ENCODE measurements at places on chromosomes 16 and 17.

DNA sequence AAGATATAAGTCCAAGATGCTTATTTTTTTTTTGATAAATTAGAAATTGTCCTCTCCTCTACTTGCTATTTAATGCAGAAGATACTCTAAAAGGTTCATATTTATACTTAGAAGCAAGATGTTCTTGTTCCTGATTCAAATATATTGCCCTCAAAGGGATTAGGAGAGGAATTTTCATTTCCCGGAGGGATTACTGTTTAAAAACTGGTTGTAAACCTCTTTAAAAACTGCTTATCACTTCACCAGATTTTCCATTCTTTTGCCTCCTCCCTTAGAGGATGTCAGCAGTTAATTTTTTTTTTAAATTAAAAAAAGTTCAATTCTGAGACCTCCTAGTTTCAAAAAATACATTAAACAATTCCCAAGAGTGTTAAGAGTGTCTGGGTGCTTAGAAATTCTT is 2.8 kb downstream of the TENT4B start:
- no peak for DNase-seq

DNA sequence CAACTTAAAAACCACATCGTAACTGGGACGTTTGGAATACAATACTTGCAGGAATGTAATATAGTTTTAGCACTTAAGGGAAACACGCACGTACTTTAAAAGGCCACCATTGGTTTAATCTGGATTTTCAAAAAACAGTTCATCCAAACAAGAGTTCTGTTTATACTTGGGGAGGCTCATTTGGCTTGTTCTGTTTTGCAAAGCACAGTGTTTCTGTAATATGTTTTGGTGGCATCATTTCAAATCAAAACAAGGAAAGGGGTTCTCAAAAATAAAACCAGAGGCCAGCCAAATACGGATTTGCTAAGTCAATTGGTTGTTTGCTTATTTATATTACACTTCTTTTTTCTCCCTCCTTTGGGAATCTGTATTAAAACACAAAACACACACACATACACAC is 656.1 kb upstream of the SOX9 start:
- DNase-seq = no peak

DNA sequence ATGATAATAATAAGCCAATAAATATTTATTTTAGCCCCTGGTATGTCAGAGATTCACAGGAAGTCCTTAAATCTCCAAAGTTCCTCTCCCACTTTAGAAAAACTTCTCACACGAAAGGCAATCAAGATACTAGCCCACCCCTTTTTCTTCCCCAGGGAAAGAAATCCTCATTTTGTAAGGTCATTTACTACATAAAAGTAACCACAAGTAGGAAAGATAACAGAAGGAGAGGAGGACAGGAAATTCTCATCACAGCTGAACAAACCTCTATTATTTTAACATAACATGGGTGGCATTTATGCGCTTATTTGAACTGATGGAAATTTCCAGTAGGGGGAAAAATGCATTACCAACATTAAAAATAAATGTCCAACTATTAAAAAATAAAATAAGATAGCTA is 3.4 kb downstream of the FAM222B start:
- DNase-seq = no peak

- no peak for DNase-seq
Measured at GRCh38 chr17:65143889-65144604, 6.9 kb downstream of the RGS9 start.

- DNase-seq = no peak
Measured at GRCh38 chr16:50844840-50845239, 103.0 kb downstream of the CYLD start.

DNA sequence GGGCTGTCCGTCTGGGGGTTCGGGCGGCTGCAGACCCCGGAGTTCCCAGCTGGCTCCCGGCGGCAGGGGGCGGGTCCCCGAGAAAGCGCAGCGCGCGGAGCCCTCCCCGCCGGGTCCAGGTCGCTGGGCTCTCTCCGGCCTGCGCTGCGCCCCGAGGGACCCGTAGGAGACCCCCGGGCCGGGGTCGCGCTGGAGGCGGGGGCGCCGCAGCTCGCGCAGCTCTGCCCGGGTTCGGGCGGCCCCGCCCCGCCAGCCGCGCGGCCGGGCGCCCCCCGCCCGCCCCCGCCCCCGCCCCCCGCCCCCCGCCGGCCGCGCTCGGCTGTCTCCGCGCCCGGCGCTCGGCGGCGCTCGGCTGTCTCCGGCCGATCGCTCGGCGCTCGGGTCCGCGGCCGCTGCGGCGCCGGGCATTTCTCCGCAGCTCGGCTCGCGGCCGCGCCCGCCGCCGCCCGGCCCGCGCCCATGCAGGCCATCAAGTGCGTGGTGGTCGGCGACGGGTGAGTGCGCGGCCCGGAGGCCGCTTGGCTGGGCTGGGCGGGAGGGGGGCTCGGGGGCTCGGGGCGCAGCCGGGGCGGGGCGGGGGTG is at the start of gene RAC3:
Gene RAC3 (plus strand): TSS at position 376 of the 582 bp plus-strand sequence. CDS start 84 bp downstream, at position 460.
- peak; percentile 68 for DNase-seq

DNA sequence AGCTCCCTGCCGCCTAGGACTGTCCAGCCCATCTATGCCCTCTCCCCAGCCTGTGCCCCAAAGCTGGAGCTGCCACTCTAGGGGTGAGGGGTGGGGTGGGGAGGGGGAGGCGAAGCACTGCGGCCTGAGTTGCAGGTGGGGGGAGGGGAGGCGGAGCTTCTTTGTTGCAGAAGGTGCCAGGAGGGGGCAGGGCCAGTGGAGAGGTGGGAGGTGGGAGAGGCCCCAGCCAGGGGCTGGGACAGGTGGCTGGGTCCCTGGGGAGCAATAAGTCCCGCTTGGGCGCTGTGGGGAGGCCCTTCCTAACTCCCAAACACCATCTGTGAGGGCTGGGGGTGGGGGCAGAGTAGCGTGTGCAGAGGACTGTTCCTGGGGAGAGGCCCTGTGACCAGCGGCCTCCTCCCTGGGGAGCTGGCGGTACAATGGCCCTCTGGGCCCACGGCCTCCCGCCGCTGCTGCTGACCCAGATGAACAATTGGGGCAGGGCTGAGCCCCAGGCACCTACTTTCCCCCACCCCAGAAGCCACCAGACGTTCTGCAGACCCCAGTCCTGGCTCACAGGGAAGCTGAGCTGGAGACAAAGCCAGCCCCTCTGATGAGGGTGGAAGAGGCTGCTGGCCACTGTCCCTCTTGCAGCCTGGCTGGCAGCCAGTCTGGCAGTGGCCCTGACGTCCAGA is 2.2 kb upstream of the NTN3 start:
- DNase-seq = peak; percentile 73

DNA sequence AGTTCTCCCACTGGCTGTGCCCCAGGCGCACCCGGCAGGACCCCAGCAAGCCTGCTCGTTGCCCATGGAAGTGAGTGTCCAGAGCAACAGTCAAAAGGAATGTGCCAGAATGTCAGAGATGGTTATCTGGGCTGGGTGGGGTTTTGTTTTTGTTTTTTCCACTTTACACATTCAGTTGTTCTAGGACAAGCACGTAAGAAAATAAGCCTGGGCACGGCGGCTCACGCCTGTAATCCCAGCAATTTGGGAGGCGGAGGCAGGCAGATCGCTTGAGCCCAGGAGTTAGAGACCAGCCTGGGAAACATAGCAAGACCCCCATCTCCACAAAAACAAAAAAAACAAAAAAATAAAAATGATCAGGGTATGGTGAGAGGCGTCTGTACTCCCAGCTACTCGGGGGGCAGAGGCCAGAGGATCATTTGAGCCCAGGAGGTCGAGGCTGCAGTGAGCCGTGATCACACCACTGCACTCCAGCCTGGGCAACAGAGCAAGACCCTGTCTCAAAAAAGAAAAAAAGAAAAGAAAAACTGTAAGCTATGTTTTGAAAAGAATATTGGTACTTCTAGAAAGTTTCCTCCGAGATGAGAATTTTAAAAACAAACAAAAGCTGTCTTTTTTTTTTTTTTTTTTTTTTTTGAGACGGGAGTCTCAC is 8.3 kb downstream of the NDUFAF8 start:
- DNase-seq = no peak
